Keratinocyte (primary cell): ENCODE measurements at places on chromosomes 12 and 14.

GRCh38 chr12:122197612-122197966 is 5.9 kb upstream of the B3GNT4 start:
- no peak for DNase-seq

DNA sequence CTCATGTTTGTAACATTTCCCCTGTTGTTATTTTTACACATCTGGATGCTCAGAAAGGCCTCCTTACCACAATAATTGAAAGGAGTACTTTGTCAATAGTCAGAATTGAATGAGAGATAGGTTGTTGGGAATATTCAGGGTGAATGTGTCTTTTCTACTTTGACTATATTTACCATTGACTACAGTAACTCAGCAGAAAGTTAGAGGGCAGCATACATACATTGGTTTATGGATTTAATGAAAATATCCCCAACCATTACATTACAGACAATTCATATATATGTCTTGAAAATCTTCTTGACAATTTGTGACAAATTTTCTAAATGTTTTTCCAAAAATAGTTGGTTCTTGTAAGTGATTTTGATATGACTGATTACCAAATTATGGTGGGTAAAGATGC is 97.7 kb downstream of the NTS start:
- no peak for DNase-seq

- no peak for DNase-seq
Observed at GRCh38 chr12:32893458-32893857, 3.1 kb downstream of the PKP2 start.

DNA sequence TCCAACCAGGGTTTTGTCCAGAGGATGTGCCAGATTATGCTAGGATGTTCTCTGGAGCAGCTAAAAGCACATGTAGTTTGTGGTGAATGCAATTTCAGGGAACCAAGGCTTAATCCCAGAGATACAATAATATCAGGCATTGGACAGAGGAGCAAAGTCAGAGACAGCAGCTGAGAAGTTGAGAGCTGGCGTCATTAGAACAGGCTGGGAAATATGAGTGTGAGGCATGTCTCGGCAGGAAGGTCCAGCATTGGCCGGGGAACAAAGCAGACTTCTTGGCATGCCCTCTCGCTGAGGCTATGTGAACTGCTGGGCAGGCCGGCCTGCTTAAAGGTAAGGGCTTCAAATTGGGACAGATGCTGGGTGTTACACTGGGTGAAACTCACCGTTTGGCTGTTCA is 125.4 kb downstream of the CAND1 start:
- DNase-seq, result no peak

GRCh38 chr12:63008372-63008771 is 73.4 kb upstream of the PPM1H start:
- no peak for DNase-seq

GRCh38 chr12:3622021-3622821 is 130.7 kb downstream of the CRACR2A start:
- DNase-seq, result no peak
